Erythroblast (primary cell): ENCODE measurements at places on chromosomes 4 and X.

GRCh38 chrX:55919367-55920221 is 202.0 kb downstream of the RRAGB start:
- DNase-seq: no peak

DNA sequence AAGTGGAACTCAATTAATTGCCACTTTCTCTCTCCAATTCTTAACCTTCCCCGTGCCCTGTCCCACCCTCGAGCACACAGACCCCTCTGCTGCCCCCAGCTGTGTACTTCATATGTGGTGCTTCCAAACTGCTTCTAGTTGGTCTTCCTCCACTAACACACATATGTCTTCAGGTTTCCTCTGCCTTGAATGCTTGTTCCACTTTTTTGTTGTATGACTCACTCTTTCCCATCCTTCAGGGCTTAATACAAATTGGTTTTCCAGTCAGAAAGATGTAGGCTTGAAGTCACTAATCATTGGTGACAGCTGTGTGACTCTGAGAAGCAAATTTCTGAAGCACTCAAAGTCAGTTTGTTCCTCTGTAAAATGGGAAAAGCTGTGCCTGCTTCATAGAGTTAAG is 30.6 kb downstream of the TRIM2 start:
- no peak for DNase-seq

- no peak for DNase-seq
Observed at GRCh38 chr4:8207314-8207713, 8.2 kb downstream of the SH3TC1 start.

DNA sequence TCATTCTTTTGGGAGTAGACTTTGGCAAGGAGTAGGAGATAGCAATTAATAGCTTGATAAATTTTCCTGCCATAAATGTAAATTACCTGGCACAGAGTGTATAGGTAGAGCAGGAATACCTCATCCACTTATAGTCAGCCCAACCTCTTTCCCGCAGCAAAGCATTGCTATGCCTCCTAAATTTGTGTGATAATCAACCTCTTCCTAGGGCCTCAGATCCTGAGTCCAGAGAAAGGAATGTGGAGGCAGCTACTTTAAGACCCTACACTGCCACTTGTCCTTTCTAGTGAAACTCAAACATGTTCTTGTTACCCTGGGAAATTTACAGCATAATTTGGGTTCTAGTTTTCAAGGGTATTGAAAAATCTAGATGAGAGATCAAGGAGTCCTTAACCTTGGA is 919.0 kb downstream of the RAPGEF2 start:
- DNase-seq: no peak

DNA sequence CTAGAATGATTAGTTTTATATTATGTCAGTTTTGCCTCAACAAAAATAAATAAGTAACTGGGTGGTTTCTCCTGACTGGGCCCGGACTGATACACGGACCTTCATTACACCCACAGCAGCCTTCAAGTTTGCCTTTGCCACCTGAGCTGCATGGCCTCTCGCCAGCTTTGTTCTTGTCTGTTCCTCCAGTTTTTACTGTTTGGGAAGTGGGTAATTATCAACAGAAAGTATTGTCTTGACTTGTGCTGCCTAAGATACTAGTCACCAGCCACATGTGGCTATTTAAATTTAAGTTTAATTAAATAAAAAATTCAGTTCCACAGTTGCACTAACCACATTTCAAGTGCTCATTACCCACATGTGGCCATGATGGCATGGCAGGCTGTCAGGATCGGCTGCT is 74.7 kb upstream of the INTU start:
- DNase-seq: no peak
